Stimulated activated CD8-positive, alpha-beta memory T cell treated with anti-CD3 and anti-CD28 coated beads, Interleukin-15, amount 100 ng/mL, for 4 hours (primary cell): ENCODE measurements at places on chromosomes 1 and 21.

- no peak for DNase-seq
Observed at GRCh38 chr1:66506393-66506687, 27.6 kb upstream of the SGIP1 start.

DNA sequence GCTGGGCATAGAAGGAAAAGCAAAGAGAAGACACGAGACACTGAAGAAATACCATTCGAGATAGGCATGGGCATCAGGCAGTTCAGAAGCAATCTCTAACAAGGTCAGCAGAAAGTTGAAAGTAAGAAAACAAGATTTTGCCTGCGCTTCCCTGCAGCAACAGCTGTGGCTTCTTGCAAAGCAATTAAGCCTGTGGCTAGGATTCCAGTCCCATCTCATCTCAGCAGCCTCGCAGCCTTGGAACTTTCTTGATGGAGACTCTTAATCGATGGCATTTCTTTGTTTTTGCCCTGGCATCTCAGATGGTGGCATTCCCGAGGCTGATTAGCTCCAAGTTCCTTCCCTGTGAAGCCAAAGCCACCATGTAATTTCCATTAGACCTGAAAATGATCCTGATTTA is 64.6 kb upstream of the SPAG17 start:
- no peak for DNase-seq

- no peak for DNase-seq
Observed at GRCh38 chr1:222060210-222060916, 318.5 kb upstream of the DUSP10 start.

GRCh38 chr21:43734131-43734927 is 15.4 kb downstream of the PDXK start:
- no peak for DNase-seq

DNA sequence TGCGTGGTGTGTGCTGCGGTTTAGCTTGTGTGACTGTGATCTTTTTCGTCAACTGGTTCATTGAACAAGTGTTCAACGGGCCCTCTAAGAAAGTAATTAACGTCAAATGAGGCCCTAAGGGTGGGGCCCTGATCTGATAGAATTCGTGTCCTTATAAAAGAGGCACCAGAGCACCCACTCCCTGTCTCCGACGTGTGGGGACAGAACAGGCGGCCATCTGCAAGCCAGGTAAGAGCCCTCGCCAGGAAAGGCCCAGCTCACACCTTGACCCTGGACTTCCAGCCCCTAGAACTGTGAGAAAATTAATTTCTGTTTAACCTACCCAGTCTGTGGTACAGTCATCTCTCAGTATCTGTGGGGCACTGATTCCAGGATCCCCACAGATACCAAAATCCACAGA is 20.4 kb upstream of the SAMD11 start:
- DNase-seq: no peak

- DNase-seq: no peak
Observed at GRCh38 chr21:39348040-39348354, 891 bp downstream of the HMGN1 start.

GRCh38 chr1:173415490-173415889 is 61.6 kb upstream of the PRDX6 start:
- no peak for DNase-seq

DNA sequence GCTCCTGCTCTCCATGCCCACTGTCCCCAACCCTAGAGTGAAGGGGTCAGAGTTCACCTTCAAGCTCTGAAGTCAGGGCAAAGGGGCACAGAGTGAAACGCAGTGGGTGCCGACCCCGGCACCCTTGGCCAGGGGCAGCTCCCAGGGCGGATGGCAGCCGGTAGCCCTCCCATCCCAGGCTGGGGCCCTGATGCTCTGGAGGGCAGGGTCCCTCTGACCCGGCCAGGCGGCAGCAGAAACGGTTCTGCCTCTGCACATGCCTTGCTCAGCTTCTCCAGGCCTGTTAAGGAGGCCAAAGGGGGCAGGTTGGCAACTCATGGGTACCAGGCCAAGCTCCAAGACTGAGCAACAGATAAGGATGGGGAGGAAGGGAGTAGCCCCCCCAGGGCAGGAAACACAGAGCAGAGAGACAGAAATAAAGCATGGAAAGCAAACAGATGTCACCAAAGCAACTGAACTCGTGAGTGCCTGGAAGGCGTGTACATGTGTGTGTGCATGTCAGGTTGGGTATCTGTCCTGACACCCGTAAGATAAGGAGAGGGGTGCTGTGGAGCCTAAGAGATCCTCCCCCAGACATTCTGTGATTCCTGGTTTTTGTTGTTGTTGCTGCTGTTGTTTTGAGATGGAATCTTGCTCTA is 112.3 kb upstream of the IFFO2 start:
- no peak for DNase-seq

GRCh38 chr1:235736263-235736662 is 86.7 kb upstream of the GNG4 start:
- no peak for DNase-seq

DNA sequence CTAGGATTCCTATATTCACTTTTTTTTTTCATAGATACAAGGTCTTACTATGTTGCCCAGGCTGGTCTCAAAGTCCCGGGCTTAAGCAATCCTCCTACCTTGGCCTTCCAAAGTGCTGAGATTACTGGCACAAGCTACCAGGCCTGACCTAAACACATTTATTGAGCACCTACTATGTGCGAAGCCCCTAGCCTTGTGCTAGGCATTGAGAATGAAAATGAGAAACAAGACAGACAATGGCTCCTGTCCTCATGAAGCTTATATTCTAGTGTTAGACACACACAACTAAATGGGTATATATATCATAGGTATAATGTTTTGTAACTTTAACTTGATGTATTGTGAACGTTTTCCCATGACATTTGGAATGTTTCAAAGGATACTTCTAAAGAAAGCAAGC is 11.5 kb downstream of the TMEM50A start:
- no peak for DNase-seq

GRCh38 chr1:109197158-109198042 is 16.3 kb upstream of the SARS1 start:
- DNase-seq: no peak

DNA sequence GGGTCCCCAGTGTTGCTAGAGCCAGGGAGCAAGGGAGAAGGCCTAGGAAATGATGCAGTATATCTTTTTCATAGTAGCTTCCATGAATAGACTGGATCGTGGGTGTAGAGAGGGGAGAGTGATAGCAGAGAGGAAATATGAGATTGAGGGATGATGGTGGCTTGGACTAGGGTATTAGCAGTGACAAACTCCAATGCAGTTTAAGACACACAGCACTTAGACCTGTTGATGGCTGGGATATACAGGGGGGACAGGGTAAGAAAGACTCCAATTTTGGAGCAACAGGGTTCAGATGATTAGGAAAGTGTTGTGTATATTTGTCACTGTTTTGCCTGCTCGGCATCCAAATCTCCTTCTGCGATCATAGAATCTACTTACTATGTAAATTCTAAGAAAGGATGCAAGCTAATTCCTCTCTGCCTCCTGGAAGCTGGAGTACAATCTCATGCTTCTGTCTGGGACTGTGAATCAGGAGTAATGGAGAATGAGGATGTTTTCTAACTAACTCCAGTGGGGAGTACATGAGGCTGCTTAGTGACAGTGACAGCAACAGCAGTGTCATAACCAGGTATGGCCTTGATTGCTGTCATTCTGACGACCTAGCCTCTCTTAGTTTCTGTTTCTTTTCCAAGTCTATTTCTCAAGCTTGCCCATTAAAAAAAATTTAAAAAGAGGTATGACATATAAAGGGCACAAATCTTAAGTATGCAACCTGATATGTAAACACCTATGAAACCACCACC is 47.5 kb downstream of the SYDE2 start:
- no peak for DNase-seq

DNA sequence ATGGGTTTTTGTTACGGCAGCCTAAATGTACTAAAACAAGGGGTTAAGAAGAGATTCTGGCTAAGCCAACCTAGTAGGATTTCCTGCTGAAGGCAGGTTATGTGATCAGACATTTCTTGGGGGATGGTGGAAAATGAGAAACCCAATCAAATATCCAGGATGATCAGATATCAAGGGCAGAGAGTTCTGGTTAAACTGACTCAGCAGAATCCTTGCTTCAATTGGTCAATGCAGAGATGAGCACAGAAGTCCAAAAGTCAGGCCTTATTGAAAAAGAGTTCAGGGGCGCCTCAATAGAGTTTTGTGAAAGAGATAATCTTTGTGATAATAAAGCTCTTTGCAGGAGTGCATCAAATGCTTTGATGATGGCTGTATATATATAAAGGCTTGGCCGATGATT is 237.1 kb downstream of the AMY1C start:
- no peak for DNase-seq

DNA sequence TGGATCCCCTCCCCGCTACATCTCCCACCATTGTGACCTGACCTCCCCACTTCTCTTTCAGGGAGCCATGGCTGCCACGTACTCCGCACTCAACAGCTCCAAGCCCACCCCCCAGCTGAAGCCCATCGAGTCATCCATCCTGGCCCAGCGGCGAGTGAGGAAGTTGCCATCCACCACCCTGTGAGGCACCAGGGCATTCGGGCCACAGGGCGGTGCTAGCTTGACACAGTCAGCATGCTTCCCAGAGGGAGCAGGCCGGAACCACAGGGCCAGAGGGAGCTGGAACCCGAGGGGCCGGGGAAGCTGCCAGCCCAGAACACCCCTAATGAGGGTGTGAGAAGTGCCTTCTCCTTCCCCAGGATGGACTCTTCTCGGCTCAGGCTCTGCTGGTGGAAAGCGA is 44.5 kb downstream of the RPS6KA1 start:
- DNase-seq: no peak

DNA sequence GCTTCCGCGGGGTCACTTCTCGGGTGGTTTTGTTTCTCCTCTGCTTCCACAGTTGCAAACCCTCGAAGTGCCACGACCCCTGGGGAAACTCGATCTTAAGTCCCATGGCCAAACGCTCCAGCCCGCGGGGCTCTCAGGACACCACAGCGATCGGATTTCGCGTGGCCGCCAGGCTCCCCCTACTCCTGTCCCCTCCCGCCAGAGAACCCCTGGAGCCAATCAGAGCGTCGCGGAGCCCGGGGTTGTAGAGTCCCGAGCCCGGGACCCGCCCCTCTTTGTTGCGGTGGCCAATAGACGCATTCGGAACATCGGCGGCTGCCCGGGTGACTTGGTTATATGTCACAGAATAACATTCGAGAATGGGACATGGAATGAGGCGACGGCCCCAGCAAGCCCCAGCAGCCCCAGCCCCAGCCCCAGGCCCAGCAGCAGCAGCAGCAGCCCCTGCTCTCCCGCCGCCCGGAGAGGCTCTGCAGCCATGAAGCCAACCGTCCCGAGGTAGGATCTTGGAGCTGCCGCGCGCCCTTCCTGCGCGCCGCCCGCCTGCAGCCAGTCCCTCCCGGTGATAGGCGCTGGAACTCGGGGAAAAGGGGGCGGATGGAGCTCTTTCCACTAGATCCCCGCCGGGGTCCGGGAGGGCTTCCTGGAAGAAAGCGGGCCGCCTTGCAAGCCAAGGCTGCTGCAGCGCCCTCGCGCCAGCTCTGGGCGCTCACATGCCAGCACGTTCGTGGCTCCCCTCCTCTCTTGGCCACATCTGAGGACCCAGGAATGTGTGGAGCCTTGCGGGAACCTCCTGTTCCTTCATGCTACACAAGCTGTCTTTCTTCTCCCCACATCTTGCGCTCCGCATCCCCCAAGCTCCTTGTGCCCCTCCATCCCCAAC is at the start of gene VASH2:
Gene VASH2 (plus strand): TSS at position 299 of the 883 bp plus-strand sequence. CDS start 1,002 bp downstream, outside the sequence.
- DNase-seq: no peak
